ENCODE measurements at places on chromosomes 16 and 17. TPM values are rescaled to one million over a fixed set of nuclear protein-coding genes. Genes with fewer than 3 reads are reported as not detected.
A peak's percentile ranks its signal among the peaks of the same experiment; 100 is the strongest.

TPPP3 gene
- total RNA-seq = not detected

HCRT gene
- not detected for total RNA-seq

CNTD1 gene
- total RNA-seq = not detected

KCNH6 gene
- total RNA-seq = not detected

MSLN gene
- total RNA-seq = not detected

OSGIN1 gene
- 0.72 TPM for total RNA-seq

OSBPL7 gene
- 18.1 TPM for total RNA-seq

GRCh38 chr17:70869402-70870085, 700.2 kb downstream of the KCNJ2 start:
- no peaks in the 10 kb centered on the region for H3K4me1 ChIP-seq
- H3K4me3 ChIP-seq = no peak overlapping the region
- H3K27ac ChIP-seq = no peak overlapping the region
- no peak for DNase-seq

- H3K27ac ChIP-seq = no peak overlapping the region
- no peaks in the 10 kb centered on the region for H3K4me1 ChIP-seq
- DNase-seq = no peak
- H3K36me3 ChIP-seq = no peaks in the 10 kb centered on the region
- H3K4me3 ChIP-seq = no peak overlapping the region
Measured at GRCh38 chr17:7067198-7067597, 12.9 kb downstream of the CLEC10A start.

- no peaks in the 10 kb centered on the region for H3K4me1 ChIP-seq
- H3K27me3 ChIP-seq = no peaks in the 10 kb centered on the region
- H3K36me3 ChIP-seq = no peaks in the 10 kb centered on the region
- no peak overlapping the region for H3K27ac ChIP-seq
- H3K4me3 ChIP-seq = no peak overlapping the region
Measured at GRCh38 chr17:34706029-34706428, 126.6 kb downstream of the TMEM132E start.

DNA sequence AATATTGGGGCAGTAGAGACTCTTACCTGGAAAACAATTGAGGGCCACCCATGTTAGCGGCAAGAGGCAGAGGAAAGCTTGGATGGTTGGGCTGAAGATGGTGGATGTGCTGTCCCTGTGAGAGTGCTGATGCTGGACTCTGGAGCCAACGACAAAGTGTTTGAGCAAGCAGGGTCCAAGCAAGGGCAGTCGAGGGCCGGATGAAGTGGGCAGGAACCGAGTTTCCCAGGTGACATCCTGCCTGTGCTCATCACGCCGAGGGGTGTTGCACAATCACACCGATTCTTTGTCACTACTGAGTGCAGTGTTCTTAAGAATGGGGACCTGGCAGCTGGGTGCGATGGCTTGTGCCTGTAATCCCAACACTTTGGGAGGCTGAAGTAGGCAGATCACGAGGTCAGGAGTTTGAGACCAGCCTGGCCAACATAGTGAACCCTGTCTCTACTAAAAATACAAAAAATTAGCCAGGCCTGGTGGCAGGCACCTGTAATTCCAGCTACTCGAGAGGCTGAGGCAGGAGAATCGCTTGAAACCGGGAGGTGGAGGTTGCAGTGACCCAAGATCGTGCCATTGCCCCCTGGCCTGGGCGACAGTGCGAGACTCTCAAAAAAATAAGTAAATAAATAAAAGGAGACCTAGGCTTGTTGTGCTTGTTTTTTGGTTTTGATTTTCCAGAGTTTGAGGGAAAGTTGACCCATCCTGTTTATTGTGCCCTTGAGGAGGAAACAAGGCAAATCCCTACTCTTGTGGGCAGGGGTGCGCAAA, 6.1 kb downstream of the PYCARD start:
- H3K27ac ChIP-seq = no peak overlapping the region
- H3K36me3 ChIP-seq = peaks cover 58% of the 10 kb centered on the region

- H3K4me1 ChIP-seq = no peaks in the 10 kb centered on the region
- H3K36me3 ChIP-seq = no peaks in the 10 kb centered on the region
- peaks cover 1% of the 10 kb centered on the region for H3K27me3 ChIP-seq
- no peak for DNase-seq
- no peak overlapping the region for H3K27ac ChIP-seq
- no peak overlapping the region for H3K4me3 ChIP-seq
Measured at GRCh38 chr17:31695456-31696090, 163.5 kb downstream of the COPRS start.

- no peak overlapping the region for H3K27ac ChIP-seq
- no peak for DNase-seq
- peaks cover 24% of the 10 kb centered on the region for H3K27me3 ChIP-seq
- H3K4me3 ChIP-seq = no peak overlapping the region
- peaks cover 29% of the 10 kb centered on the region for H3K4me1 ChIP-seq
Measured at GRCh38 chr16:75323933-75324332, 72.5 kb upstream of the BCAR1 start.

GRCh38 chr17:34133350-34133749, 121.7 kb upstream of the CCL2 start:
- DNase-seq = no peak
- no peaks in the 10 kb centered on the region for H3K36me3 ChIP-seq
- H3K27ac ChIP-seq = no peak overlapping the region
- no peaks in the 10 kb centered on the region for H3K4me1 ChIP-seq
- H3K27me3 ChIP-seq = no peaks in the 10 kb centered on the region

- H3K27me3 ChIP-seq = peaks cover 1% of the 10 kb centered on the region
- H3K36me3 ChIP-seq = no peaks in the 10 kb centered on the region
- H3K4me1 ChIP-seq = no peaks in the 10 kb centered on the region
- no peak overlapping the region for H3K4me3 ChIP-seq
- no peak for DNase-seq
Measured at GRCh38 chr17:78870621-78871020, 30.0 kb upstream of the USP36 start.

- H3K27me3 ChIP-seq = no peaks in the 10 kb centered on the region
- DNase-seq = peak; percentile 84
- peaks cover 34% of the 10 kb centered on the region for H3K36me3 ChIP-seq
- H3K4me3 ChIP-seq = peak overlapping the region; percentile 93
- peak overlapping the region; percentile 94 for H3K27ac ChIP-seq
Measured at GRCh38 chr17:35243561-35244340, 879 bp downstream of the SLFN5 start.

GRCh38 chr17:48173191-48173984, 65.8 kb downstream of the SNX11 start:
- H3K4me1 ChIP-seq = peaks cover 7% of the 10 kb centered on the region
- no peak for DNase-seq
- H3K36me3 ChIP-seq = peaks cover 58% of the 10 kb centered on the region
- no peaks in the 10 kb centered on the region for H3K27me3 ChIP-seq
- no peak overlapping the region for H3K4me3 ChIP-seq

Measured in activated CD4-positive, alpha-beta T cell treated with anti-CD3 and anti-CD28 coated beads, Interleukin-2, amount 10 ng/mL, durations not matched to agents 24 days and 14 days (primary cell).